Activated gamma-delta T cell treated with Interleukin-2 at 50 U/mL for 16 hours (primary cell): ENCODE measurements at places on chromosomes 2 and 18.

DNA sequence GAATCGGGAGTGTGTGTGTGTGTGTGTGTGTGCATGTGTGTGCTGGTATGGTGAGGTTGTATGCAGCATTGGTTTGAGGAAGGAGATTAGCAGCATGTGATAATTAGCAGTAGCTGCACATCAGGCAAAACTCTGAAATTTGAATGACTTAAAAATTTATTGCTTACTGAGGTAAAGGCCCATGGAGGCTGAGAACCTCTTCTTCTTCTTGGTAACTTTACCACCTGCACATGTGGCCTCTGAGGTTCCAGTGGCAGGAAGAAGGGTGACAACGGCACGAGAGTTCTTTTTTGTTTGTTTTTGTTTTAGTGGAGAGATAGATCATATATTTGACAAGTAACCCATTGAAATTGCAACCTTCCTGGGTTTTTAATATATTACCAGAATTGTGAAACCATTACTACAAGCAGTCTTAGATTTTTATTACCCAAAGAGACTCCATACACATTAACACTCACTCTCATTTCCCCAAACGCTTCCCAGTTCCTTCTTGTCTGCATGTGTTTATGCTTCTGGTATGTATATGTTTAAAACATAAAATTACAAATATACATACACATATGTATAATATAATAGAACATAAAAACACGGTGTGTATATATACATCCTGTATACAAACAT lies 292.1 kb downstream of the PTGR3 start:
- peak; percentile 18 for DNase-seq

GRCh38 chr2:31107591-31108300 lies 30.5 kb downstream of the GALNT14 start:
- DNase-seq = no peak

GRCh38 chr2:56613254-56613653 lies 429.5 kb downstream of the CCDC85A start:
- DNase-seq = no peak

DNA sequence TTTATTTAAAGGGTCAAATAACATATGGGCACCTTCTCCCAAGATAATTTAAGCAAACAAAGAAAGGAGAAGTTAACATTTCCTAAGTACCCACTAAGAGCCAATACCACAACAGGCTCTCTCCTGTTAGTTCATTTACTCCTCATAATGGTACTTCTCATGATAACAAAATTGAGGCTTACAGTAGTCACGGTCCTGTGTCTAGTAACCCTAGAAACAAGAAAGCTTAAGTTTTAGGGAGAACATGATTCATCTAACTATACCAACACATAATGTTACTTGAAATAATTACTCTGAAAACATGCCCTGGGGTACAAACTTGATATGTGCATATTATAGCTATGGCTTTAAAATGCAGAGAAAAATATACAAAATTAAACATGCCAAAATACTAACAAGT lies 19.8 kb downstream of the IWS1 start:
- DNase-seq = no peak

DNA sequence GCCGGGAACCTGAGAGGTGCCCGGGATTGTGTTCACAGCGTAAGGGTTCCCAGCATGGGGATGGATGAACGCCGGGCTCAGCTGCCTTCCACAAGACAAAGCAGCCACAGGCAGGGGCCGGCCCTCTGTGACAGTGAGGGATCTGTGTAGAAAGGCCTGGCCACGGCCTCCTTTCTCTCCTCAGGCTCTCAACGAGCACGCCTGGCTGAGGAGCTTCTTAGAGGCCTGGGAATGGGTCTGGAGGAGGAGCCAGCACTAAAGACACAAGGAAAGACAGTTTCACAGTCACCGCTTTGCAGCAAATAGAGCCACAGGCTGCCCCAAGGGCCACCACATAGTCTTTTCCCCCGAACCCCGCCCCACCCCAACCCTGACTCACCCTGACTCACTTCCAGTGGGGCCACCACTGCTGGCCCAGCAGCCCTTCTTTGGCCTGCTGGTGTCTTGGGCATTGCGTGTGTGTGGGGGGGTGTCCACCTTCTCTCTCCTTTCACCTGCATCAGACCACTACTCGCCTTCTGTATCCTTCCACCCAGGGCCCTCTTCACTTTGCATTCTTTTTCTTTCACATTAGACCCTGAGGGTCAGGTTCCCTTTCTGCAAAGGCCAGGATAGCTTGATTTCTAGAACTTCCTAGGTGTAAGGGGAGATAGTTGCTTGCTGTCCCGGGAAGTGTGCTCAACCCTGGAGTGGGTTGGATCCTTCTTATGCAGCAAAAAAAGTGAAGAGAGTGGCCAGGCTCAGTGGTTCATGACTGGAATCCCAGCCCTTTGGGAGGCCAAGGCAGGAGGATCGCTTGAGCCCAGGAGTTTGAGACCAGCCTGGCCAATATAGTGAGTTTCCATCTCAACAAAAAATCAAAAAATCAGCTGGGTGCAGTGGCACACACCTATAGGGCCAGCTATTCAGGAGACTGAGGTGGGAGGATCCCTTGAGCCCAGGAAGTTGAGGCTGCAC lies 19.3 kb upstream of the HPCAL1 start:
- no peak for DNase-seq

GRCh38 chr2:209808521-209808920 lies 36.9 kb downstream of the UNC80 start:
- no peak for DNase-seq

- no peak for DNase-seq
Observed at GRCh38 chr2:127462461-127462860, 44.2 kb downstream of the PROC start.

DNA sequence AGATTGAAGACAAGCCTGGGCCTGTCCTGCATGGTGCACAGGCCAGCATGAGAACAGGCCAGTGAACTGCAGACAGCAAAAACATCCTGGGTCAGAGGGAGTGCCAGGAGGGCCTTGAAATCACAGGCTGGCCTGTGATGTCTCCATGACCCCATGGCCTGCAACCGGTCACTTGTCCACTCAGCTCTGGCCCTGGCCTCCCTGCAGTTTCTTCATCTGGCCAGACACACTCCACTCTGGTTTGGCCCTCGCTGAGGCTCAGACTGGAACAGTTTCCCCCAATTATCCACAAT lies 12.6 kb downstream of the CYRIA start:
- DNase-seq = no peak

DNA sequence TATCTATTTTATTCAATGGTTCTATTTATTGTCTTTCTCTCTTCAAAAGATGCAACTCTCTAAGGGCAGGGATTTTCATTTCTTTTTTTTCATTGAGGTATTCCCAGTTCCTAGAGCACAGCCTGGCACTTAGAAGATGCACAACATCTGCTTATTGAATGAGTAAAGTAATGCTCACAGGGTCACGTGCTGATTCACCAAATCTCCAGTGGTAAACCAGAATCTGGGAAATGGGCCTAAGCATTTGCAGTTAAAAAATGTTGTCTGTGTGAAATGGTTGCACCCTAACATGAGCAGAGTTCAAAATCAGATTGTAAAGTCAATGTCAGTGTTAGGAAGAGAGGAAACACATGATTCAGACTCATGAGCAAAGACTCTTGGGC lies 15.8 kb downstream of the SLC8A1 start:
- DNase-seq = no peak

DNA sequence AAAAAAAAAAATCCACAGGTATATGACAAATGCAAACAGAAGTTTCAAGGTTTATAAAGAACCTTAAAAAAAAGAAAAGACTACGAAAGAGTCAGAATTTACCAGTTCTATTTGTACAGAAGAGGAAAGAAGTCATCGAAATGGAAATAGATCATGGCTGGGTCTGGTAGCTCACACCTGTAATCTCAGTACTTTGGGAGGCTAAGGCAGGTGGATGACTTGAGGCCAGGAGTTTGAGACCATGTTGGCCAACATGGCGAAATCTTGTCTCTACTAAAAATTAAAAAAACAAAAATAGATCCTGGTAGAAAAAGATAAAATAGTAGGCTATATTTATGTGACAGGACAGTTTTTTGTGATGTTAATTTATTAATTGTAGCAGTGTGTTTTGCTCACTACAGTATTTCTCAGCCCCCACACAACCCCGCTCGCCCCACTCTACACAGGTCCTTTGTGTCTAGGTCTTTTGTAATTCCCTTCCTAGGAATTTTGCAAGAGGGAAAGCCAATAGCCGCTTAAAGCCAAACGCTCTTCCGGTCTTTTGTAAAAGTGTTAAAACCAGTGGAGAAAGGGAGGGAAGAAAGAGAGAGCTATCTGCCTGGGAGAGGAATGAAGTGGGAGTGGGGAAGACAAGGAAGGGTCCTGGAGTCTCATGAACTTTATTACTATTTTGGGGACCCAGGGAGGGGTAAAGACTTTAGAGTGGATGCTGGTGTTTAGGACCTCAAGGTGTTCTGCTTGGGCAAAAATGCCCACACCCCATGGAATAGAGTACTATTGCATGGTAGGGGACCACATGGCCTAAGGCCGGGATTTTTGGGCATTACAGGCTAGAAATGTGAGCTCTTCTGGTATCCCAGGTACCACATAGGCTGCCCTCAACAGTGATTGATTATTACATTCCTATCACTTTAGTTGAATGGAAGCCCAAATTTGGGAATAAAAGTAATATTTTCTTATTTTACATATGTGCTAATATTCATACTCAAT lies 59.4 kb upstream of the XPO1 start:
- DNase-seq = no peak

DNA sequence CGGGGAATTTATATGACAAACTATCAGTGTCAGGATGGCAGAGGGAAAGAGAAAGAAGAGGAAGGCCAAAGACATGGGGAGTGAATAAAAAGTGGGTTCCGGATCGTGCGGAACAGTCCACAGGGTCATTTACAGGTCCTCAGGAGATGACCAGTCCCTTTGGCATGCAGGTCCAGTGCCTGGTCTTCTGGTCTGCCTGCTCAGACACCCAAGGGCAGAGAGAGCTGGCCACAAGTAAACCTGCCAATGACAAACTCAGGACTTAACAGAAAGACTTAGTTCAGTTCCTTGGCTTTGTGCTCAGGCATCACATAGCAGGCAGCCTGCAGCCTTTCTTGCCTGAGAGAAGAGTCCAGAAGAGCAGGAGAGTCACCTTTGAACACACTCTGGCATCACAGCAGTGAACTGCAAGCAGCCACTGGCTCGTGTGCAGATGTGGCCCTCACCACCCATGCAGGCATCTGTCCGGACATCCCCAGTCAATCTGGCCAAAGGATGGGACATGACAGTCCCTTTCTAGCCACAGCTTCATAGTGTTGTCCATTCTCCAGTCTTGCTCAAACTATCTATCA lies 14.0 kb downstream of the TMEM127 start:
- DNase-seq = no peak

DNA sequence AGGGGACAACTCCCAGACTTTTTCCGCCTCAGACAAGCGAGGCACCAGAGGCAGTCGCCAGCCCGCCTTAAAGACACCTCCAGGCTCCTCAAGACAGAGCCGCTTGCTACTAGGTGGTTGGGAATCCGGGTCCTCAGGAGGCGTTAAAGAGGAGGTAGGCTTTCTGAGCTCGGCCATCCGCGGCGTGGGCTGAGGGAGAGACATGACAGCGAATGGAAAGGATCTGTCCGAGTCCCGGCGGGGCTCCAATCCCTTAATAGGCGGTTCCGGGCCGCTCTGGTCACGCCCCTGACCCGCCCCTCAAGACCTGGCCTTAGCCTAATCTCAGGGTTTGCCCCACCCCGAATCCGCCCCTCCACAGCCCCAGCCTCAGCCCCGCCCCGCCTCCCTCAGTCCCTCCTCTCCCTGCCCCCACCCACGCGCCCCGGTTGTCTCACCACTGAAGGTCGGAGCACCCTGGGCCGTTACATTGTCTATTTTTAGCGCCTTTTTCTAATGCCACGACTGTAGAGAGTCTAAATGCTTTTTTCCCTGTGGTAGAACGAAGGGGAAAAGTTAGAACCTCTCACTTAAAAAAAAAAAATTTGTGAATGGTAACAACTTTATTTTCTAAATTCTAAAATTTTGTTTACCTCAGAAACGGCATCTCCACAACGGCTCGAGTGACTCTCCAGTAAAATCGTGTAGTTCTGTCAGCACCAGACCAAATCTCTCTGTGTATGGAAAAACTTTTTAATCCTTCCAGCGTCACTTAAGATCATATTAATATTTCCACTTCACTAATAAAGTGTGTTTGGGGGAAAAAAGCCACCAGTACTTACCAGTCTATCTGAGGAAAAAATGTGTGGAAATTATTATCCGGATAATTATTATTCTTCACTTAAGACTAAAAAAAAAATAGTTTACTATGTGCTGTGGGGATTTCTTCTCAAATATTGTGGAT lies at the start of gene RAD51AP2:
RAD51AP2 (minus strand) TSS at position 229 of the 943 bp plus-strand sequence; CDS start at position 204, 25 bp downstream.
- DNase-seq = no peak

- no peak for DNase-seq
Observed at GRCh38 chr2:203887677-203888076, 20.1 kb downstream of the CTLA4 start.

DNA sequence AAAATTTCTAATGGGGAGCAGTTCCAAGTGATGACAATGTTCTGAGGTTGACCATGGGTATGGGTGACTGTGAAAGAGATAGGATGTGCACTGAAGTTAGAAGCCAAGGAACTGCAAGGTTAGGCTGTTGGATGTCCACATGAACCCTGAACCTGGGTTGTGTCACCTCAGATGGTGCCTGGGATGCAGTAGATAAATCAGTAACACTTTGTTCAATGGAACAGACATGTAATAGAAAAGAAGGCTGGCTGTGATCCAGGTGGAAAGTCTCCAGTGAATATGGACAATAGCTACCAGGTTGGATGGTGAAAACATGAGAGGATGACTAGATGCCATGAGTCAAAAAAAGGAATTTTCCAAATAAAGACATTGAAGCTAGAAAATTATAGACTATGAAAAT lies 131.4 kb downstream of the TRABD2A start:
- DNase-seq = no peak

- DNase-seq = no peak
Observed at GRCh38 chr2:182810087-182810486, 56.4 kb downstream of the FRZB start.

DNA sequence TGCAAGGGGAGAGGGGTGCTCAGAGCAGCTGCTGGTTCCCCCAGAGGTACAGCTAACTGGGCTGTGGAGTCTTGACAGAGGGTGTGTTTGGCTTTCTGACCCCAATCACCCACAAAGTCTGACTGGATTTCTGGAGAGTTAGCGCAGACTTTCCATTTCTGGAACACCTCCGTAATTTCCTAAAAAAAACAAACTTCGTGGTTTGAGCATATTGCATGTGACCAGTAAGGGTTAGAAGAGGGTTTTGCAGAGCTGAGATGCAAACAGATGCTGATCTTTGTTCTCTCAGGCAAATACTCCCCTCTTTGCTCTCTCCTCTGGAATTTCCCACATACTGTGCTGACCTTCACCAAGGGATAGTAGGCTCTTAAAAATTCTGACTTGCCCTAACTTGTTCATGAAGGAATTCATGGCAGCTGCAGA lies 44.5 kb upstream of the TMEM247 start:
- DNase-seq = no peak

- no peak for DNase-seq
Observed at GRCh38 chr2:217972490-217972889, 30.3 kb downstream of the TNS1 start.
